Activated T-helper 1 cell treated with anti-CD3 and anti-CD28 coated beads, Interleukin-2, amount 50 U/mL, for 16 hours (primary cell): ENCODE measurements at places on chromosomes 7 and 10.

GRCh38 chr7:45897042-45897690, 8.9 kb downstream of the IGFBP1 start:
- no peak for DNase-seq

- DNase-seq, result no peak
Measured at GRCh38 chr10:77188521-77188920, 449.1 kb downstream of the KCNMA1 start.

- no peak for DNase-seq
Measured at GRCh38 chr10:33880291-33880690, 545.8 kb upstream of the NRP1 start.

DNA sequence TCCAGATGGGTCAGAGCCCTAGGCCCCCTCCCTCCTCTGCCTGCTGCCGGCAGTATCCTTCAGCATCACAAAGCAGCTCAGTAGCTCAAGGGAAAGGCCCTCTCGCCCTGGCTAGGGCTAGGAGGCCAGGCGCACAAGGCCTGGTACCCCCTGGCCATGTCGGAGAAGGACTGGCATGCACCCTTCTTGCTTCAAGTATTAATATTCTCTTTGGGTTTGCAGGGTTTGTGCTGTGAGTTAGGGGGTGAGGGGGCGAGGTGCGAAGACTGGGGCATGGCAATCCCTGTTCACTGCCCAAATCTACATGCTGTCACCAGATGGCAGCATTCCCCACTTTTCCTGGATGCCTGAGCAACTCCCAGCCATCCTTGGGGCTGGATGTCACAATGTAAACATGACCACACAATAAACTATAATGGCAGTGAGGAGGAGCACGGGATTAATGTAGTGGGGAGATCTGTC, 105.2 kb downstream of the NEURL1 start:
- DNase-seq, result no peak

GRCh38 chr7:69177941-69178494, 420.3 kb upstream of the AUTS2 start:
- DNase-seq, result no peak

DNA sequence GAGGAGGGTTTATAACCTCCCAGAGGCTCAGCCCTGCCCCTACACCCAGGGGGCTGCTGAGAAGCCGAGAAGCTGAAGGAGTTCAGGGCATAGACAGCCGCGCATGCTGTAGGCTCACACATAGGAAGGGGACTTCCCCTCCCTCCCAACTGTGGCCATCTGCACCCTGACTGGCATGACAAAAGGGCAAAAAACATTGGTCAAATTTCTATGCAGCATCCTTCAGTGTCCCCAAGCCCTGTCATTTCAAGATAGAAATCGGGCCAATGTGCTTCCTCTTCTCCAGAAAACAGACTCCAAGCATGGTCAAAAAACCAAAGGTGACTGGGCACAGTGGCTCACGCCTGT, 55.9 kb upstream of the MYL10 start:
- DNase-seq, result no peak

- DNase-seq, result no peak
Measured at GRCh38 chr10:44477046-44477425, 92.1 kb upstream of the CXCL12 start.

GRCh38 chr7:8155836-8156235, 106.1 kb downstream of the ICA1 start:
- DNase-seq, result no peak

DNA sequence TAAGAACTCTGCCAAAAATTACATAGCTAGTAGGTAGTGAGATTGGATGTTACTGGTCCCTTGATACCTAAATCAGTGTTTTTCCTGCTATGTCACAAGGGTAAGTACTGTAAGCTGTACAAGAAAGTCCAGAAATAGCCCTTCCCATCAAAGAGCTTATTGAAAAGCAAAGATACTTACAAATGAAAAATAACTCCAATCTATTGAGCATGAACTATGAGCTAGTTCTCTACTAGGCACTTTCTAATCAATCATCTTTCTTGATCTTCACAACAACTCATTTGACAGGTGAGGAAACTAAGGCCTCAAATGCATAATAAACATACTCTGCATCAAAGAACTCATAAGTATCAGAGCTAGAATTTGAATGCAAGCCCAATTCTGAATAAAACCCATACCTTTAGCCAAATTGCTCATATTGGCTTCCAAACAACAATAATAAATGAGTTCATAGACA, 249.8 kb upstream of the TCF7L2 start:
- DNase-seq, result no peak

DNA sequence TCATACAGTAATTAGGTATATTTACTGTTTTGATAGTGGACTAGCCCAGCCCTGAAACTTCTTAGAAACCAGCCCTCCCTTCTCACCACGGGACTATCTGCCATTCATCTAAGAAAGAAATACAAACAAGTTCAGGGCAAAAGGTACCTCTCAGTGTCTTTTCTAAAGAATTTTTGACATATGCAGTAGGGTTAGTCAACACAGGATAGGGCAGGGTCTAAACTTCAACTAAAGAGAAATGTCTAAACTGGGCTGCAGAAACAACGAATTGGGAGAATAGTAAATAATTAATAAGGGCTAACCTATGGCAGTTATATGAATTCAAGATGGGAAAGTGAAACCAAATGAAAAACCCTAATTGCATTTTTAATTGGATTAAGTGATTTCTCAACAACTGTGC, 496.6 kb downstream of the INHBA start:
- DNase-seq, result no peak

DNA sequence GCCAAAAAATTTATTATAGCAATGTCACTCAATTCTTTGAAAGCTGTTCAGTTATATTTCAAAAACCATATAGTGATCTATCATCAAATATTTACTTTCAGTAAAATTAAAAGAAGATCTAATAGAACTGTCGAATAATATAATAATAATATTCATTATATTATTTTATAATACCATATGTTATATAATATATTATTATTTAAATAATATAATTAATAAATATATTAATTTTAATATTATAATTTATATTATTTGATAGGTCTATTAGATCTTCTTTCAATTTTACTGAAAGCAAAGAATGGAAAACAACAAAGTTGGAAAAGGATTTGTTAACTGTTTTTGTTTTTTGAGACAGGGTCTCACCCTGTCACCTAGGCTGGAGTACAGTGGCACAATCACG, 22.5 kb upstream of the UCMA start:
- DNase-seq, result no peak

DNA sequence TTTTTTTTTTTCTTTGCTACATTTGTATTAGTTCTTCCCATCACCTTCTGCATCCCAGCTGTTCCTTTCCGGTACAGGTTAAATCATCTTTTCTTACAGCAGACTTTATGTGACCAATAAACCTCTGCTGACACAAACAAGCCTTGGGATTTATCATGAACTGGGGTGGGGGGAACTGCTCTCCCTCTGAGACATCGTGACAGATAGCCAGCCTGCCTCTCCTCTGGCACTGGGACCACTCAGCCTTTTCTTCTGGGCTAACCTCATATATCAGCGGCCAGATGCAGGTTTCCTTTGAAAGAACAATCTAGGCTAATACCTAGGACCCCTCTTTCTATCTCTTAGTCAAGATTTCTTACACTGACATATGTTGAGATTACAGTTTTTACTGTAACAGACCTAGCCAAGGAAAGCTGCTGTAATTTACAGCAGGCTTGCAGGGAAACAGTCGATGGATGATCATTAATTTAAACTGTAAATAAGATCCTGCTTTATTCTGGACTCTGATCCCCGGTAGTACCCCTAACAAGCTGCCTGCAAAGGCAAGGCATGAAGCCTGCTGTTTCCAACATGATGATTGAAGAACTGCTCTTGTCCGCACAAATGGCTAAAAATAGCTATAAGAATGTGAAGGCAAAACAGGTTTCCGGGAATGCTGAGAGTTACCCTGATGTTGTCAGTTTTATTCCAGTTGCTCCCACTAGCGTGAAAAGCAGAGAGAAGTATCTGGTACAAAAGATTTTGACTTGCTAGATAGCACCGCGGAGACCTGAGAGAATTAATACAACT, 338.7 kb downstream of the SORCS1 start:
- no peak for DNase-seq

DNA sequence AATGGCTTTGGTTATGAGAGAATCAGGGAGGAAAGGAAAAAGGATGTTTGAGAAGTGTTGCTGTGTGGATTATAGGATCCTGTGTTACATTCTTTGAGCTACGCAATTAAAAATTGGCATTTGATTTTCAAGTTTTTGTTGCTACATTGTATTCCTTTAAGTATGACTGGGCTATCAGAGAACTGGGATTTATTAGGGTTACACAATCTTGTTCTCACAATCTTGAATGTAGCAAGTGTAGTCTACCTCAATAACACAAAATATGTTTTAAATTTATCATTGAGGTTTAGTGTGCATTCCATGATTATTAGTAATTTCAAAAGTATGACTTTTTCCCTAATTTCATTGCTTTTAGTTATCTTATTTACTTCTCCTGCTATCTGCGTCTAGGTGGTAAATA, 113.9 kb downstream of the CACNB2 start:
- DNase-seq, result no peak
